ENCODE measurements at places on chromosomes 16 and 17.

DNA sequence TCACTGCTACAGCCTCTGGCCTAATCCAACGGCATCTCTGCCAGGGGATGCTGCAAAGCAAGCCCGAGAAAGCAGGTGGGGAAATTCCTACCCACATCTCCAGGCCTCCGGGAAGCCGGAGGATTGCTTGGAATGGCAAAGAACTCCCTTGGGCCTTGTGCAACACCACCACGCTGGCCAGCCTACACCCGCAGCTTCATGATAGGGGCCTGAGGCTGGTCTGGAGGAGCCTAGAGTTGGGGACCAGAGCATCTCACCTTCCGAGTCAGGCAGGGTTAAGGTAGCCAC, 20.3 kb downstream of the GGA3 start:
- DNase-seq = no peak

GRCh38 chr17:57504208-57504607, 240.9 kb downstream of the CCDC182 start:
- no peak for DNase-seq

GRCh38 chr17:68398691-68399637, 58.3 kb downstream of the WIPI1 start:
- DNase-seq = peak; percentile 39

DNA sequence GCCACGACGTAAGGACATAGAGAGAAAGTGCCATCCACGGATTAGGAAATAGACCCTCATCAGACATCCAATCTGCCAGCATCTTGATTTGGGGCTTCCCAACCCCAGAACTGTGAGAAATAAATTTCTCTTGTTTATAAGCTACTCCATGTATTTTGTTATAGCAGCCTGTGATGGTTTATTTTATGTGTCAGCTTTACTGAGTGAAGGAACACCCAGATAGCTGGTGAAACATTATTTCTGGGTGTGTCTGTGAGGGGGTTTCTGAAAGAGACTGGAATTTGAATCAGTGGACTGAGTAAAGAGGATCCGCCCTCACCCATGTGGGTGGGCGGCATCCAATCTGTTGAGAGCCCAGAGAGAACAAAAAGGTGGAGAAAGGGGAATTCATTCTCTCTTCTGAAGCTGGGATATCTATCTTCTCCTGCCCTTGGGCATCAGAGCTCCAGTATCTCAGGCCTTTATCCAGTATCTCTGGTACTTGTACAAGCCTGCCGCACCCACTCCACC, 131.5 kb upstream of the ANKFN1 start:
- DNase-seq = no peak

- DNase-seq = no peak
These were observed 5.8 kb downstream of the EPN2 start for GRCh38 chr17:19242926-19243325.

DNA sequence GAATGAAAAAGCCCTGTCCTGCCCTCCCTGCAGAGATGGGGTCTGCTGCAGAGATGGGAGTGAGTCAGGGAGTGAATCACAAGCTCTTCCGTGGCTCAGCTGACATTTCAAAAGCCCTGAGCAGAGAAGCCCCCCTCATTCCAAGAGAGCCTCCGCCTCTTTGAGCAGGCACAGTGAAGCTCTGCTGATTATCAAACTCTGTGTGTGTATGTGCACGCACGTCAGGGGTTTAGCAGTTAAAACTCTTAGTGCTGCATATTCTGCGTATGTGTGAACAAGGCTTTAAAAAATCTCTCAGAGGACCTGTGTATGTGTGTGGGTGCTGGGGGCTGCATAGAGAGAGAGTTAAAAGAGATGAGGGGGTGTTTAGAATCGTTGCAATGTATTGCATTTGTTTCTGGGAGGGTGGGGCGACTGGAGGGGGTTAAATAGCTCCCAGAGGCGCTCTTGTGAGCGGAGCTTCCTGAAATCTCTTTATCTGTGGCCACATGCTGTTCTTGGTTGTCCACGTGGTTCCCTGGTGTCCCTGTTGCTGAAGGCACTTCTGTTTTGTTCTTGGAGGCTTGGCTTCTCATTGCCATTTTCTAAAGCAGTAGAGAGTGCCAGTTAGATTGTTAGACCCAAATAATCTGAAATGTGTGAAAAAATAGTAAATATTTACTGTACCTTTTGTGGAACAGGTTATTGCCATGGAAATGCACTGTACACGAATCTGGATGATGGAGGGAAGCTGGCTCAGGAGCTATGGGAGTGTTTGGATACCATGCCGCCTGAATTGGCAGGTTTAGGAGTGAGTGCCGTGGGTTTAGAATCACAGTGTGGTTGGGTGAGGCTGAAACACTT, 116.6 kb downstream of the PRKCB start:
- DNase-seq = no peak

DNA sequence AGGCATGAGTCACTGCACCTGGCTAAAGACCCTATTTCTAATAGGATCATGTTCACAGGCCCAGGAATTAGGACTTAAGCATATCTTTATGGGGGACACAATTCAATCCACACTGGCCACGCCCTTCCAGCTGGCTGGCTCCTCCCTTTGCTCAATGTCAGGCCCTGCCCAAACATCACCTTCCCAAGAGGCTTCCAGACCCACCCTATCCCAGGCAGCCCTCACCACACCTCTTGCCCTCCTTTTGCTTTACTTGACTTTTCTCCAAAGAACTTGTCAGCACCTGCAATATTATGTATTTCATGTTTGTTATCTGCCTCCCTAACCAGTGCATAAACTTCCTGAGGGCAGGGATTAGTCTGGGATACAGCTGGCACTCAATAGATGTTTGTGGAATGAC, 109.6 kb upstream of the CDH5 start:
- DNase-seq = no peak

- DNase-seq = no peak
These were observed 99.5 kb upstream of the AXIN2 start for GRCh38 chr17:65660947-65661346.

DNA sequence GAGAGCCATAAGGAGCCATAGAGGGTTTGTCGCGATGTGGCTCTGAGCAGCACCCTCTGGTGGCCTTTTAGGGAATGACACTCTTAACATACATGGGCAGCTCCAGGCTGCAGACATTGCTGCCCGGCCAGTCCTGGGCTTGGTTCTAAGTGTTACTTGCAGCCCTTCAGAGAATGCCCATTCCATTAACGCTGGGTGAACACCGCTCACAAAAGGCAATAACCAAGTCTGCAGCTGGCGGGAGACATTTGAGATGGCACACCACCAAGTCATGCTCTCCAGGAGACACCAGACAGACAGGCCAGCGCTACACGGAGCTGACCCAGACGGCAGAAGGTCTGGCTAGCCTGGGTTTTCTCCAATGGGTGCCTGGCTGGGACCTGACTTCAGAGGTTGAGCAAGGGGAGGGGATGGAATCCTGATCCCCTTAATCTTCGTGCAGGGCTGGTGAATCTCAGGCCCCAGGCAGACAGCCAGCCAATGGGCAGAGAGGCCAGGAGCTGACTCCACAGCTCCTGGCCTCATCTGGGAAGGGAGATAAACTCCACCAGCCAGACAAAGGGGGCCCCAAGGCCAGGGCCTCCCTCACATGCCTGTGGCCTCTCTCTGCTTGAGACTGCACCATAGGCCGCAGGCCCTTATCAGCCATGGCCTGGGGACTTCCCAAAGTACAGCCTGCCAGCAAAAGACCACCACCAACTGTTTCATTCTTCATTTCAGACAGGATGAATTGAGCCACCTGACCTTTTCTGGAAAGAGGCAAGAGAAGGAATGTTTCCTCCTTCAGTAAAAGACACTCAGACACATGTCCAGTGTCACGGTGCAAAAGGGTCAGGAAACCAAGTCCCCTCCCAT, 58.8 kb downstream of the ZDHHC7 start:
- peak; percentile 50 for DNase-seq

- DNase-seq = no peak
These were observed 247.0 kb upstream of the CIBAR2 start for GRCh38 chr16:85359147-85359822.

DNA sequence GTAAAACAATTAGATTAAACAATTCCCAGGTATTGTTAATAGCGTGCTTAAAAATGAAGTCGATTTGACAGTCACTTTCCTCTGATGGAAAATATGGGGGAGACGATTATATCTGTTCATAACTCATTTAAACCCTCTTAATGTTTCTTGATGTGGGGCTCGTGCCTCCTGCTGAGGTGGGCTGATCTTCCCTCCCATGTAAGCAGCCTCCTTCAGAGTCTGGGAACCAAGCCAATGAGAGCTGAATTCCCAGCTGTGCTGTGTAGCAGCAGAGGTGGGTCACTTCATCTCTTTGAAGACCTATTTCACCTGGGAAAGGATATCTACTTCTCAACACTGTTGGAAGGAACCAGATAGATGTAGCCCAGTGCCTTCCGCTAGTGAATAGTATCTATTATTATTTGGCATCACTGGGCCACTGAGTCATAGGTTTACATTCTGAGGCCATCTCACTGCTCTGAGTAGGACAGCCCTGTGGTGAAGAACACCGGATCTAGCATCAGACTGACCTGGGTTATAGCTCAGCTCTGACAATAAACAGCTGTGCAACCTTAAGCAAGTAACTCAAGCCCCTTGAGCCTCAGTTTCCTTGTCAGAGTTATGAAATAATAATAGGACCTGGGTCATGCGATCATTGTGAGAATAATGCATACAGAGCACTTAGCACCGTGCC, 85.3 kb upstream of the C16orf82 start:
- no peak for DNase-seq

DNA sequence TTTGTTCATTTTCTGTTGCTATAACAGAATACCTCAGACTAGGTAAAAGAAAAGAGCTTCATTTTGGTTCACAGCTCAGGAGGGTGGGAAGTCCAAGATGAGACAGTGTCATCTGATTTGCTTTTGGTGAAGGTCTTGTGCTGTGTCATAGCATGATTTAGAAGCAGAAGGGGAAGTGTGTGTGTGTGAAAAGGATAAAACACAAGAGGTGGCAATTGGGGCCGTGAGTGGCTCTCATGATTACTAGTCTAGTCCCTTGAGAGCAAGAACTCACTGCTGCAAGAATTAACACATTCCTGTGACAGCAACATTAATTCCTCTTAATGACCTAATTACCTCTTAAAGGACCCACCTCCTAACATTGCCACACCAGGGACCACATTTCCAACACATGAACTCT, 8.3 kb downstream of the SLC35G3 start:
- no peak for DNase-seq

- DNase-seq = no peak
These were observed 26.0 kb upstream of the RSL1D1 start for GRCh38 chr16:11877374-11877773.

DNA sequence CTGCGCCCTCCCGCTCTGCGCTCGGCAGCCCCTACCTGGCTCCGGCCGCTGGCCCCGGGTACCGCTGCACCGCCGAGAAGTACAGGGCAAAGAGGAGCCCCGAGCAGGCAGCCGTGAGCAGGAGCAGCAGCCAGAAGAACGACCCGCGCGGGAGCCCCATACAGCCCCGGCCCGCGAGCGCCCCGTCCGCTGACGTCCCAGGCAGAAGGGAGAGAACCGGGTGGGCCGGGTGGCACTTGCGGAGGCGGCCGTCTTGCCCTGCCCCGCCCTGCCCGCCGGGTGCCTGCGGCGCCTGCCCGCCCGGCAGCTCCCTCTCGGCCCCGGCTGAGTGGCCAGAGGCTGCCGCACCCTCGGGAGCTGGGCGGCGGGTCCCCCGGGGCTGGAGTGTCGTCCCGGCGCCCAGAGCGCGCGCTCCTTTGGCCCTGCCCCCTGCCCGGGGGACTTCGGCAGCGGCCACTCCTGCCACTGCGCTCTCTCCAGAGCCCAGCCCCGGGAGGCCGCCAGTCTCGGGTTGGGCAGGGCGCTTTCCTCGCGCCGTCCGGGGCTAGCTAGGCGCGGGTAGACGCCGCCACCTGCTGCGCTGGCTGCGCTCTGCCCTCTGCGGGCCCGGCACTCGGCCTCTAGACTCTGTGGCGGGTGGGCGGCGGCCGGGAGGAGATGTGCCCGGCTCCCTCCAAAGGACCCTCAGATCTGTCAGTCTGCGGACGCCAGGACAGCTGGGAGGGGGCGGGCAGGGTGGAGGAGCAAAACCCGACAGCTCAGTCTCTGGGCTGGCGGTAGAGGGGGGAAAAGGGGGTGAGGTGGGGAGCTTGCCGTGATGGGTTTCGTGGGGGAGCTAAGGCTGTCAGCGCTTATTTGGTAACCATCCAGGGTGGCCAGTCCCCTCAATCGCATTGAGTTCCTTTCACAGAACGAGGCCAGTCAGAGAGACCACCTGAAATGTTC, at the start of gene ST6GALNAC2:
Gene ST6GALNAC2, minus strand, starts transcription at position 212 of the 945 bp plus-strand sequence. Its CDS starts 52 bp downstream, at position 160.
- DNase-seq = no peak

- no peak for DNase-seq
These were observed 25.0 kb downstream of the XPO6 start for GRCh38 chr16:28186752-28187151.

- peak; percentile 26 for DNase-seq
These were observed 124.5 kb upstream of the MAF start for GRCh38 chr16:79725051-79725450.

DNA sequence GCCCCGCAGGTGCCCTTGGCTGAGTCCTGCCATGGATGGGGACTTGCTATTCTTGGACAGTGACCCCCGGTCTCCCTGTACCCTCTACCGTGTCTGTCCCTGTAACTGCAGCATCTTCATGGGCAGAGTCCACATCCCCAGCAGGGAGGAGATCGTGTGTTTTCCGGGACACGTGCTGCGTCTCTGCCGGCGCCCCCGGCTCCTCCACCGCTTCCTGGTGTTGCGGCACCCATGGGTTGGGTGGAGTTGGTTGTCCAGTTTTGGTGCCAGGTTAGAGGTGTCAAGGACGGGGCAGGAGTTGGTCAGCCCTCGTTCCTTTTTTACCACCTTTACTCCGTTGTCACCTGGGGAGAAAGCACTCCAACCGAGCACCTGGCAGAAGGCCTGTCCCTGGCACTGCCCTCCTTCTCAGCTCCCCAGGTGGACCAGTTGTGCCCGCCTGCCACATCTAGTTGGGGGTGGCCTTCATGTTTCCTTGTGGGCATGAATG, 20.0 kb downstream of the BAIAP2 start:
- no peak for DNase-seq

DNA sequence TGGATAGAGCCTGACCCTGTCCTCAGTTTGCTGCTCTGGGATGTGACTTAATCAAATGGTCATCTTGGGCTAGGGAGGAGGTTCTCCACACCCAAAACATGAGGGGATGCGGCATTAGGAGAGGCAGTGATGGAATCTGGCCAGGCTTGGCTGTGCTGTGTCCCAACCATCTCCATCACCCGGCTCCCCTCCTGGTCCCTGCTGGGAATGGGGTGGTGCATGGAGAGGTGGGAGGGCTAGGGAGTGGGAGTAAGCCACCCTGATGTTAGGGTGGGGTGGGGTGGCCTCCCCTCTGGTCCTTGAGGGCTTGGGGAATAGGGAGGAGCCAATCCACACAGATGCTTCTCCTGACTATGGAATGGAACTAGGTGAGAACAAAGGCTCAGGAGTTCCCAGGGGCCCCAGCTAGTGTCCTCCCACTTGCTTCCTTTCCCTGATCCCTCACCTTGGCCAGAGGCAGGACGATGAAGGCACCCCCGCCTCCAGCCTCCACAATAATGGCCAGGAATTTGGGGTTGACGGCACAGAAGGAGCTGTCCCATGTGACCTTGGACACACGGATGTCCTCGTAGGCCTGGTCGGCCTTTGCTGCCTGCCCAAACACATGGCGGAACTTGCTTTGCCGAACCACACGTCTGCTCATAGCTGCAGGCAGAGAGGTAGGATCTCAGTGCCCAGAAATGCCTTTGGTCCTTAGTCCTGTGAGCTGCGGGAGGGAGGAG, 1.8 kb downstream of the CORO6 start:
- DNase-seq = no peak
